ENCODE measurements at places on chromosomes 3 and 15.

DNA sequence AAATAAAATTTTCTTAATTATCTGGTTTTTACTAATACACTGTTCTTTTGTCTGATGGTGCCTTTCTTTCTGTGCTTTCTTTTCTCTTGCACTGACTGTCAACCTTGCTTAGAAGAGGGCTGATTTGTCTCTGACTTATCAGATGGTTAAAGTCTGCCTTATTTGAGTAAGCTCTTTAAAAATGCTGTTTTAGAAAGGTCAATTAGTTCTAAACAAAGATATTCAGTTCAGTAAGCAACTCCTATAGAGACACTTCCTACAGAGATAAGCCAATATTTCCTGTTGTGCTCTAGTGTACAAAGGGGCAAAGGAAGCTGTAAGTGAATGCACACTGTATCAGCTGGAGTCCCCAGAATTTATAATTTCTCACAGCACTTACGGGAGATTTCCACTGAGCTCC, 153.4 kb upstream of the TSPAN3 start:
- DNase-seq = no peak

GRCh38 chr3:12452361-12453330, 31.6 kb upstream of the TSEN2 start:
- no peak for DNase-seq

- no peak for DNase-seq
Measured at GRCh38 chr3:143035466-143036211, 34.3 kb downstream of the U2SURP start.

DNA sequence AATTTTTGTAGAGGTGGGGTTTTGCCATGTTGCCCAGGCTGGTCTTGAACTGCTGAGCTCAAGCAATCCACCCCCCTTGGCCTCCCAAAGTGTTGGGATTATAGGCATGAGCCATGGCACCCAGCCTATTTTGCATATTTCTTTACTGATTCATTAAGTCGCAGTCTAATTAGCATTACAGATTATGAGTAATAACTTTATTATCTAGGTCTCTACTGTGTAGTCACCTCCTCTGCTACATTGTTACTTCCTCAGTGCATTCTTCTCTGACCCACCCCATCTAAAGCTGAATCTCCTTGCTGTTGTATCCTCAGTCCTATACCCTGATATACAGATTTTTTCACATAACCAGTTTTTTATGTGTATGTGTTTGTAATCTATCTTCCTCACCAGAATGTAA, 61.7 kb downstream of the TFDP2 start:
- no peak for DNase-seq

- DNase-seq = no peak
Measured at GRCh38 chr3:188687389-188687788, 484.4 kb upstream of the TPRG1 start.

DNA sequence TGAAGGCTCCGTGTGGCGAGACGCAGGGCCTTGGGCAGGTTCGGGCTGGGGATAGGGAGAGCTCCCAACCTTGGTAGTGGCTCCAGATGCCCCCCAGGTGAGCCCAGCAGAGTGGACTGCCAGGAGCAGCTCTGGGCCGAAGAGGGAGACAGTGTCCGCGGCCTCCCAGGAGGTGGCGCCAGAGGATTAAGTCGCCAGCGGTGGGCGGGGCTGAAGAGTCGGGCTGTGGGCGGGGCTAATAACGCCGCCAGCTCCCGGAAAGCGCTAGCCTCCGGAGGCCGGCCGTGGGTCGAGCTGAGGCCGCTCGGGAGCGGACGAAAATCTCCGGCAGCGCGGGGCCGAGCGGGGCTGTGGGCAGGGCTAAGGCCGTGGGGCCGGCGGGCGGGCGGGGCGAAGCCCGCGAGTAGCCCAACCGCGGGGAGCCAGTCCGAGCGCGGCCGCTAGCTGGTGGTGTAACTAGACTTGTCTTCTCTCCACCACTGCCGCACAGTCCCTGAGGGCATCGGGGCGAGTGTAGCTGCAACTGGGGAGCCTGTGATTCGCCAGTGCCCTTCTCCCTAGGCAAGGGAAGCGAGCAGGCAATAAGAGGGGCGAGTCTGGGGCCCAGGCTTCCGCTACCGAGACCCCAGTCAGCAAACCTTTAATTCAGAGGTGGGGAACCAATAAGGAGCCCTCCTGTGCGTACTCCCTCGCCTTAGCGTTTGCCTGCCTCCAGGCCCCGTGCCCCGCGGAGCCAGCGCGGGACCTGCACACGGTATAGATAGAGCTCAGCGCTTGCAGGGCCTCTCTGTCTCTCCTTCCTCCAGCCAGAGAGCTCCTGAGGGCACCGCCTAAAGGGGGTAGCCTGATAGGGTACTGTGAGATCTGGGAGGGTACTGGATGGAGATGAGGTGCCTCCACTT, 14.4 kb upstream of the BSN start:
- peak; percentile 91 for DNase-seq

GRCh38 chr15:96345560-96346399, 15.3 kb downstream of the NR2F2 start:
- no peak for DNase-seq

- DNase-seq = no peak
Measured at GRCh38 chr3:108302570-108302969, 6.2 kb downstream of the HHLA2 start.

GRCh38 chr3:51687431-51688205, 16.6 kb downstream of the TEX264 start:
- no peak for DNase-seq

- no peak for DNase-seq
Measured at GRCh38 chr15:76714950-76715349, 190.2 kb downstream of the SCAPER start.

- peak; percentile 51 for DNase-seq
Measured at GRCh38 chr15:63601026-63601703, 4.0 kb downstream of the FBXL22 start.

DNA sequence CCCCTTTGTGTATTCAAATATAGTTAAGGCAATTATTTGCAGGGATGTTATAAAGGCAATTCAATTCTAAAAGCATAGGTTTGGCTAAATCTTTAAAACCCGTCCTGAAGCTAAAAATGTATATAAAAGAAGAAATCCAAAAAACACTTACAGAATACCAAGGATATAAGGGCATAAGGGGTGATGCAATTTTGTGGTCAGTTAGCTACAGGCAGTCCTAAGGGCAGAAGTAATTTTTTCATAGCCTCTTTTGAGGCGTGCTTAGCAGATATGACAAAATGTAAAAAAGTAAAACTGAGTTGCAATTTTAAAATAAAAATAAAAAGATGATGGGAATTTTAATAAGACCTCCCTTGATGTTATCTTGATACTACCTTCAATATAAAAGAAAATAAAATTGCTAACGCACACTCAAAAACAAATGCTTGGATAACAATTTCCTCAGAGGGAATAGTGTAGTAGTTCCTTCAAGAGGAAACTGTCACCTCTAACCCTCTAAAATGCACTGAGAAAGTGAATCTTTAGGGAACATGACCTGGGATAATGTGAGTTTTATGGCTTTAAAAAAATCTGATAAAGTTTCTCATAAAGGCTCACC, 104.2 kb downstream of the MYH15 start:
- DNase-seq = no peak

DNA sequence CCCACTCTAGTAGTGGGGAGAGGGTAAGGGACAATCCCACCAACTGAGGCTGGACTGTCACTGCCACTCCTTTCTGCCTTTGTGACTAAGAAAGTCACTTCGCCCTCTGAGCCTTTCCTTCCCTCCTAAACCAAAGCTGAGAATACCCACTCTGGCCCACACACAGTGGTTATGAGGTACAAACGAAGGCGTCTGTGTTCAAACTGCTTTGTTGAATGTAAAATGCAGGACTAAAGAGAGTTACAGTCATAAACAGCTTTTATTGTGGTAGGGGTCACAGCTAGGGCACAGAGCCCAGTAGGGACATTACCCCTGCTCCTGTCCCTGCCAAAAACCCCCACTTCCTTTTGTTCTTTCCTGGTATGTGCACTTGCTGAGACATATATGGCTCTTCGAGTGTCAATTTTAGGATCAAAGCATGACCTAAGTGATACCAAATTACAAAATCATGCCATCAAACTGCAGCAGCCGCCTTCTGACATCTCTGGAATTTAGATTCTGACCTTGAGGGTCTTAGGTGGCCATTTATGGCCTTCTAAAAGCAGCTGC, 45.1 kb downstream of the CTDSPL start:
- no peak for DNase-seq

- DNase-seq = no peak
Measured at GRCh38 chr3:41405466-41405865, 206.2 kb downstream of the CTNNB1 start.

GRCh38 chr3:105877336-105877910, 8.6 kb upstream of the CBLB start:
- DNase-seq = no peak

GRCh38 chr3:120554812-120555606, 41.1 kb upstream of the NDUFB4 start:
- no peak for DNase-seq

DNA sequence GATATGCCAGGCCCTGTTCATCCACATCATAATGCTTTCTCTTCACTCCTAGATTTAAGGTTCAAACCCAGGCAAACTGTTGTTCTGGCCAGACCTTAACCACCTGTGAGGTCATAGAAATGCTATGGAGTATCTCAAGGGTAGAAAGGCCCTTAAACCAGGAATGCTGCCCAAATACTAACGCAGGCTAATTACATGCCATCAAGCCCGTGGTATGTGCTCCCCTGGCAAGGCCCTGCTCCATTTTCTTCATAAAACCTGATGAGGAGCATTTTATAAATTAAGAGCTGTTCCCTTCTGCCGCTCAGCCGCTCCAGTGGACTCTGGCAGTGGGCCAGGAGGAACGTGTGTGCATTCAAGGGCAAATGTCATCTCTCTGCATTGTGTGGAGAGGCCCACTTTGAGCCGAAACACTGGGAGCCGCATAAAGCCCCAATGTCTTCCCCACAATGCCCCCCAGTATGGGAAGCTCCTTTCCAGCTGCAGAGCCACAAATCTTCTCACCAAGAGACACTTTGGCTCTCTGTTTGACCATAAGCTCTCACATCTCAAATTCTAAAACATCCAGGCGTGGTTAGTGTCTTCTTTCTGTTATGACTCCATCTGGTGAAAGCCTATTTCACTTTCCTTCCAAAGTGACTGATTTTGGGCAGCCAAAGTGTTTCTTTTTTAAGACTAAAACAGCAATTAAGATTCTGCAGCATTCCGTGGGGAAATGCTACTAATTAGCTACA, 210.8 kb upstream of the NR2E3 start:
- no peak for DNase-seq

Measured in activated naive CD4-positive, alpha-beta T cell (primary cell).